ENCODE measurements at places on chromosomes 5 and 9. TPM values are rescaled to one million over a fixed set of nuclear protein-coding genes. Genes with fewer than 3 reads are reported as not detected.

Gene SH3RF2
- polyA plus RNA-seq, result 23.1 TPM

Gene CCDC192
- polyA plus RNA-seq, result not detected

Gene MARCHF11
- not detected for polyA plus RNA-seq

GRCh38 chr5:74019923-74020322, 393.9 kb downstream of the ARHGEF28 start:
- no peak for DNase-seq
- H3K27ac ChIP-seq, result no peak overlapping the region
- no peak overlapping the region for H3K4me3 ChIP-seq
- no peaks in the 10 kb centered on the region for H3K4me1 ChIP-seq

DNA sequence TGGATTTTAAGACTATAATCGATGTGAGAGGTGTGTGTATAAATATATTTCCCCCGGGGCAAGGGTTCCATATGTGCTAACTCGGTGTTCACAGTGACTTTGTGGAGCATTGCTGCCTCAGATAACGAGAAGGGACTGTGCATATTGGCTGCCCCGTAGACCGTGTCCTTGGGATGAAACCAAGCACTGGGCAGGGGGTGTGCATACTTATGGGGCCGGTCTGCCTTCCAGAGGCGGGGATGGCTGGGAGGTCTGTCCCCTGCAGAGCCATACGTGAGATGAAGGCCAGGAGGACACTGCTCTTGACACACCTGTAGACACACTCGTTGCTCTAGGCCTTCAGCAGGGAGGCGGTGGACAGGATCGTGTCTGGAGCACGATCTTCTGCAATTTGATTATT, 56.0 kb upstream of the ZNF354A start:
- H3K27ac ChIP-seq, result no peak overlapping the region
- no peak for DNase-seq
- no peak overlapping the region for H3K4me3 ChIP-seq
- no peaks in the 10 kb centered on the region for H3K36me3 ChIP-seq
- no peaks in the 10 kb centered on the region for H3K27me3 ChIP-seq
- no peaks in the 10 kb centered on the region for H3K4me1 ChIP-seq

- DNase-seq, result no peak
- H3K27me3 ChIP-seq, result no peaks in the 10 kb centered on the region
- H3K27ac ChIP-seq, result no peak overlapping the region
- H3K4me1 ChIP-seq, result no peaks in the 10 kb centered on the region
- no peaks in the 10 kb centered on the region for H3K36me3 ChIP-seq
These were observed 48.4 kb downstream of the TNFSF15 start for GRCh38 chr9:114757395-114757794.

DNA sequence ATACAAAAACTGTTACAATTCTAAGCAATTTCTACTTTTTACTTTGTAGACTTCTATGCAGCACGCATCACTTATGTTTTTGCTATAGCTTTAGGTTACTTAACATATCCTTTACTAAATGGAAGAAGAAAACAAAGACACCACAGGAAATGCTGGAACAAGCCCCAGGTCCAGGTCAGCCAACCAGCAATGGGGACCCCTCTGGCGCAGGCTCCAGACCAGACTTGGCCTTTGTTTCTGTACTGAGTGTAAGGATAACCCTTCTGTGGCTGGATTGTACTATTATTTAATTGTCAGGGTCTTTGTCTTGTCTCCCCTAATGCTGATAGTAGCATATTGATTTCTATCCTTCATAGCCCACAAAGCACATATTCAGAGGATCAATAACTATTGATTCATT, 4.2 kb downstream of the SEMA4D start:
- H3K27me3 ChIP-seq, result no peaks in the 10 kb centered on the region
- H3K36me3 ChIP-seq, result no peaks in the 10 kb centered on the region
- H3K4me3 ChIP-seq, result no peak overlapping the region
- DNase-seq, result no peak
- no peak overlapping the region for H3K27ac ChIP-seq

GRCh38 chr5:3258050-3258449, 337.6 kb upstream of the IRX1 start:
- no peak overlapping the region for H3K4me3 ChIP-seq
- no peaks in the 10 kb centered on the region for H3K36me3 ChIP-seq
- no peak overlapping the region for H3K27ac ChIP-seq
- no peaks in the 10 kb centered on the region for H3K27me3 ChIP-seq
- H3K4me1 ChIP-seq, result no peaks in the 10 kb centered on the region

GRCh38 chr5:158933494-158934318, 166.0 kb downstream of the EBF1 start:
- no peak overlapping the region for H3K27ac ChIP-seq
- no peaks in the 10 kb centered on the region for H3K36me3 ChIP-seq
- DNase-seq, result no peak
- H3K4me3 ChIP-seq, result no peak overlapping the region
- H3K27me3 ChIP-seq, result no peaks in the 10 kb centered on the region

- H3K36me3 ChIP-seq, result no peaks in the 10 kb centered on the region
- DNase-seq, result peak; percentile 12
- no peak overlapping the region for H3K4me3 ChIP-seq
- no peaks in the 10 kb centered on the region for H3K4me1 ChIP-seq
- H3K27me3 ChIP-seq, result no peaks in the 10 kb centered on the region
- H3K27ac ChIP-seq, result no peak overlapping the region
These were observed 241.2 kb upstream of the TNC start for GRCh38 chr9:115359017-115359780.
